Brain microvascular endothelial cell (primary cell): ENCODE measurements at places on chromosomes 11 and 22.

- DNase-seq = no peak
These were observed at the start of gene KCNJ11 for GRCh38 chr11:17388609-17389210. Gene KCNJ11, minus strand, starts transcription at chr11:17388659. Its CDS starts 568 bp downstream, at chr11:17388091.

DNA sequence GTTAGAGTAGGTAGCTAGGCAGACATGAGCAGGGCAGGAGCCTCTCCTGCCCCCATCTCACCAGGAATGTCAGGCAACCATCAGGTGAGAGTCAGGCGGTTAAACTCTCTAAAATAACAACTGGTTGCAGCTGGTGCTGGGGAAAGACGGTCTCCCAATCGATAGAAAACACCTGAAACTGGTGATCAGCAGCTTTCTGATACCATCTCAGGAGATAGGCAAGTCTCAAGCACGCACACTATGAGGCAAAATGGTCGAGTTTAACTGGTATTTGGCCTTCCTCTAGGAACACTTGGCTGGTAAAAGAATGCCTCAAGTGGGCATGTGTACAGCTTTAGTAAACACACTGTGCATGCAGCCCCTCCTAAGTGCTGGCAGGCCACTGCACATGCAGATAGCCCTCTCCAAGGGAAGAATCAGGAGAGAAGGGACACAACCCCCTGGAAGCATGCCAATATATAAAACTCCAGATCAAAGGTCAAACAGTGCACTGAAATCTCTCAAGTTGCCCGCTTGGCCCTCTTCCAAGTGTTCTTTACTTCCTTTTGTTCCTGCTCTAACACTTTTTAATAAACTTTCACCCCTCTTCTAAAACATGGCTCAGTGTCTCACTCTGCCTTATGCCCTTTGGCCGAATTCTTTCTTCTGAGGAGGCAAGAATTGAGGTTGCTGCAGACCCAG, 88.7 kb downstream of the USP35 start:
- DNase-seq = no peak

DNA sequence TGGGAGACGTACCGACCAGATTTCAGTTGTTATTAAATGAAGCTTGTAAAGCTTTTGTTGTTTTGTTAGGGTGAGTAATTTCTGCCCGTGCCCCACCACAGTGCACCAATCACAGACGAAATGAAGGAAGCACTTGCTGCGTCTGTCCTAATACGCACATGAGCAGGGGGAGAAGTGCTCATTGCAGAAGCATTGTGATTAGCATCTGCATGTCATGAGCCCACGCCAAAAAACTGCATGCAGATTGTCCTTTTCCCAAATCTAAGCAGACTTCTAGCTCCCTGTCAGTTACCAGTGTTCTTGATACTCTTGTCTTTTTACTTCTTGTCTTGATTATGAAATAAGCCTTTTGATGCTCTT, 15.5 kb downstream of the RBX1 start:
- no peak for DNase-seq

DNA sequence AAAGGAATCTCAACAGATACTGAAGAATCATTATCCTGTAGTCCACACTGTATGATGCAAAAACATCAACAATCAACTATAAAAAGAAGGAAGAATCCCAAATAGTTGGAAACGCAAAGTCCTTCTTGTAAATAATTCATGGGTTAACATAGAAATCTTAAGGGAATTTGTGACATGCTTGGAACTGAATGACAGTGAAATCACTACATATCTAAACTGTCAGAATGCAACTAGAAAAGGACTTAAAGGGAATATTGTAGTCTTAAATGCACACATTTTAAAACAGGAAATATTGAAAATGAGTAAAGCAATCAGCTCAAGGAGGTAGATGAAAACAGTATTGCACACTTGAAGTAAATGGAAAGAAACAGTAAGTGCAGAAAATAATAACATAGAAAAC, 147.6 kb upstream of the MPPED2 start:
- DNase-seq = no peak

DNA sequence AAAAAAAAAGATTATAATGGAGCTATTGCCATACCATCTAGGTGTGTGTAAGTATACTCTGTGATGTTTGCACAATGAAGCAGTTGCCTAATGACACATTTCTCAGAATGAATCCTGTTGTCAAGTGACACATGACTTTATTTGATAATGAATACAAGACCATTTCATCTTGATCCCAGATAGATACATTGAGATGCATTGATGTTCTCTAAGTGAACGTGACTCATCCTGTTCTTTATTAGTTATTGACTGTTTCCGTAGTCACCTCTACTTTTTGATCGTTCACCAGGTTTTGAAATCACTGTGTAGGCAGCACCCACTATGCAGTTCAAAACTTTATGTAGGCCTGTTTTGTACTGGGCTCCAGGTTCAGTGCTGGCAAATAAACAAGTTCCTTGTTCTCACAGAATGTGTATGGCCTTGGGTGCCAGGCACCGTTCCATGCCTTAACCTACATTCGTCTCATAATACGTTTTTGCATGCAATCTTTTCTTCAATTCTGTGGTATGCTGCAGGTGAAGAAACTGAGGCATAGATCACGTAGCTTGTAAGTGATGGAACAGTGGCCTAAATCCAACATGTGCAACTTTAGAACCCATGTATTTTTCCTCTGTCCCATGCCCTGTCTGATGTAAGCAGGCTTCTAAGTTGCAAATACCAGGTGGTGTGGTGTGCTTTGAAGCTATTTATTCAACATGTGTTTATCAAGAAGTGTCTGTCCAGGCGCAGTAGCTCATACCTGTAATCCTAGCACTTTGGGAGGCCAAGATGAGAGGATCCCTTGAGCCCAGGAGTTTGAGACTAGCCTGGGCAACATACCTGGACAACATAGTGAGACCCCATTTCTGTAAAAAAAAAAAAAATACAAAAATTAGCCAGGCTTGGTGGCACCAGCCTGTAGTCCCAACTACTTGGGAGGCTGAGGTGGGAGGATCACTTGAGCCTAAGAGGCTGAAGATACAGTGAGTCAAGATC, 10.4 kb downstream of the SREBF2 start:
- no peak for DNase-seq

DNA sequence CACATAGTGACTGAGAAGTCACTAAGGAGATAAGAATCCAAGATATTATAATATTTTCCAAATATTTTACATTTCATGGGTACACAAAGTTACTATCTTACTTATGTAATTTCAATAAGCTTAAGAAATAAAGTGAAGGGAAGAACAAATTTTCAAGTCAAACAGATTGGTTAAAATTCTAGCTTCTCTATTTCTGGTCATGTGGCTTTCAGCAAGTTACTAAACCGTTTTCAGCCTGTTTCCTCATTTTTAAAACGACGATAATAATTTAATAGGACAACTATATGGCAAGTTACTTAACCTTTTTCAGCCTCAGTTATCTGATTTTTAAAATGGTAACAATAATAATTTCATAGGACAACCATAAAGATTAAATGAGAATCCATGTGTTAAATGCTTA, 15.6 kb downstream of the DCUN1D5 start:
- DNase-seq = no peak

DNA sequence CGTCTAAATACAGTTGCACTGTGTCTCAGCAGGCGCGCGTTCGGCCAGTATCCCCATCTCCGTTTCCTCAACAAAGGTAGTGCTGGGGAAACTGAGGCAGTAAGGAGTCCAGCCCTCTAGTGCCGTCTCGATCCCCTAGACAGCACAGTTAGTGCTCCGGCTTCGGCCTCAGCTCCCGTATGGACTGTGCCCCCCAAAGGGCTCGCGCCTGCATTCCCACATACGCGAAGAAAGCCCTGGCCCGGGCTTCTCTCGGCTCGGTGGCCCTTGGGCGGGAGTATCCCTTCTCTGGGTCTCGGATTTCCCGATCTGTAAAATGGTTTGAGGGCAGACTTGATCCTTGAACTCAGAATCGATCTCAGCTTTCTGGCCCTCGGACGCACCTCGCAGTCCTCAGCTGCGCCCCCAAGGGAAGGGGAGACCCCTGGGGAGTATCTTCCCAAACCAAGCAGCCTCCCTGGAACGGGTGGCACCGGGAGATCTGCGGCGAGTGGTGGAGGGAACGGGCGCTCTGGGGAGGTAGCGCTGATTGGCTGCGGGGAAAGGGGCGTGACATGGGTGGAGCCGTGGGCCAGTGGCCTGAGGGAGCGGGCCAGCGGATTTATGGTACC, 759 bp upstream of the PEX16 start:
- DNase-seq = peak; percentile 62

DNA sequence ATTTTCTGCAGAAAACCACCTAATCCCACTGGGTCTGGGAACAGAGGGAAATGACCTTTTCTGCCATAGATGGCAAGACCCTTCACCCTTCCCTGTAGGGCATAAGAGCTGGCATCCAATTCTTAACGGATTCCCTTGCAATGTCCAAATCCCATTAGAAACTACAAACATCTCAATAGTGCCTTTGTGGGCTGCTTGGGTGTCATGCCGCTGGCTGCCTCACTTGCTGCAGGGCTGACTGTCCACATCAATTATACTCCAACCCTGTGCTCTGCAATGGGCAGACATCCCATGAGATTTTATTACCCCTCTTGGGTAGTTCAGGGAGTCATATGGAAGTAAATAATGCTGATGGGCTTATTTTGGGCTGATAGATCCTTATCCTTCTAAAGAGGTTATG, 7.3 kb downstream of the GRAP2 start:
- DNase-seq = no peak
